T-helper 2 cell treated with Interferon-gamma antibody and Interleukin-4, amounts not matched to agents 5 μg/mL and 100 μg/mL, for 36 hours (primary cell): ENCODE measurements at places on chromosomes 16 and 17.

- DNase-seq: no peak
Measured at GRCh38 chr17:53390575-53390974, 432.2 kb upstream of the KIF2B start.

DNA sequence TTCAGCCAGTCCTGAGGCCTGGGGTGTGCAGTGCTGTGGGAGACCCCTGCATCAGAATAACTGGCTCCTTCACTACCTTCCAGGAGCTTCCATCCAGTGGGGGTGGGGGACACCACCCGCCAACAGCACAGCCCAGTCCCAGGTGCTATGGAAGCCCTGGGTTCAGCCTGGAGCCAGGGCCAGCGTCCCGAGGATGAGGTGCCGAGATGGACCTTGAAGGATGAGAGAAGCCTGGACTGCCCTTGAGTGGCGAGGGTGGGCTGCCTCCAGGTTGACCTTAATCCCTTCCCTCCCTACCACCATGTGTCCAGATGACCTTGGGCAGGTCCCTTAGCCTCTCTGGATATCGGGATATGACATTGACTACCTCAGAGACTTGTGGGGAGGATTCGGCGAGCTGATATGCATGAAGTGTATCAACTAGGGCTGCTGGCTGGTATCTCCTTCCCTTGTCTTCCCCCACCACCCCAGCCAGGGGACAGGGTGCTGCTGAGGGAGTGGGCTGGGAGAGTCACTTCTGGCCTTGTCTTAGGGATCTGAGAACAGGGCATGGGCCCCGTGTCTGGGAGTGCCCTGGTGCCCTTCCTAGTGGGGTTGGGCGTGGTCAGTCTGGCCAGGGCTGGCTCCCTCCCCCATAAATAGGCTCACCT lies 14.2 kb upstream of the LASP1NB start:
- no peak for DNase-seq

GRCh38 chr16:86929057-86929871 lies 350.9 kb downstream of the FOXL1 start:
- DNase-seq: no peak

GRCh38 chr16:14454391-14454790 lies 175.7 kb downstream of the PARN start:
- DNase-seq: no peak

DNA sequence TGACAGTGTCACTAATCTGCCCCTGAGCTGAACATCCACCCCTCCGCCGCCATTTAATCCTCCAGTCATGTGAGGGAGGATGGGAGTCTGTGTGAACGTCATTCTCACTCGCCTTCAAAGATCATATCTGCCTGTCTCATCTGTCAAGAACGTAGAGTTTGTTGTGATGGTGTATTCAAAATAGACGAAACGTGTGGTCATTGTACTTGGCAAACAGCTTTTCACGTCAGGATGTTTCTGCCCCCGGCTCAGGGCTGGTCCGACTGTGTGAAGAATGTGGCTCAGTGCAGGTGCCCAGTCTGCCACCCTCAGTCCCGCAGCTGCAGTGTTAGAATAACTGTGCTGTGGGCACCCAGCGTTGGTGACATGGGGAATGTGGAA lies 148.0 kb downstream of the KCNJ12 start:
- no peak for DNase-seq

DNA sequence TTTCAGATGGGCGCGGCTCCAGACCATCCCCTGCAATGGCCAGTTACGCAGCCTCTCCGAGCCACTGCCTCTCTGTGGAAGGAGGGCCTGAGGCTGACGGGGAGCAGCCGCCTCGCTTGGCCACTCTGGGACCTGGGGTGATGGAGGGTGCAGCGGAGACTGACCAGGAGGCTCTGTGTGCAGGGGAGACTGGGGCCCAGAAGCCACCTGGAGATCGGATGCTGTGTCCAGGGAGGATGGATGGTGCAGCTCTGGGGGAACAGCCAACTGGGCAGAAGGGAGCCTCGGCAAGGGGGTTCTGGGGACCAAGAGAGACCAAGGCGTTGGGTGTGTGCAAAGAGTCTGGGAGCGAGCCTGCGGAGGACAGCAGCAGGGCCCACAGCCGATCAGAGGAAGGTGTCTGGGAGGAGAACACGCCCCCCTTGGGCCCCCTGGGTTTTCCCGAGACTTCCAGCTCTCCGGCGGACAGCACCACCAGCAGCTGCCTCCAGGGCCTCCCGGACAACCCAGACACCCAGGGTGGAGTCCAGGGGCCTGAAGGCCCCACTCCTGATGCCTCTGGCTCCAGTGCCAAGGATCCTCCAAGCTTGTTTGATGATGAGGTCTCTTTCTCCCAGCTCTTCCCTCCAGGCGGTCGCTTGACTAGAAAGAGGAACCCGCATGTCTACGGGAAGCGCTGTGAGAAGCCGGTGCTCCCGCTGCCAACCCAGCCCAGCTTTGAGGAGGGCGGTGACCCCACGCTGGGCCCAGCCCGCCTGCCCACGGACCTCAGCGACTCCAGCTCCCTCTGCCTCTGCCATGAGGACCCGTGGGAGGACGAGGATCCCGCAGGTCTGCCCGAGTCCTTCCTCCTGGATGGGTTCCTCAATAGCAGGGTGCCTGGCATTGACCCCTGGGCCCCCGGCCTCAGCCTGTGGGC lies 17.4 kb upstream of the ZFPM1 start:
- no peak for DNase-seq

GRCh38 chr16:66115373-66115772 lies 251.1 kb upstream of the CDH5 start:
- no peak for DNase-seq

DNA sequence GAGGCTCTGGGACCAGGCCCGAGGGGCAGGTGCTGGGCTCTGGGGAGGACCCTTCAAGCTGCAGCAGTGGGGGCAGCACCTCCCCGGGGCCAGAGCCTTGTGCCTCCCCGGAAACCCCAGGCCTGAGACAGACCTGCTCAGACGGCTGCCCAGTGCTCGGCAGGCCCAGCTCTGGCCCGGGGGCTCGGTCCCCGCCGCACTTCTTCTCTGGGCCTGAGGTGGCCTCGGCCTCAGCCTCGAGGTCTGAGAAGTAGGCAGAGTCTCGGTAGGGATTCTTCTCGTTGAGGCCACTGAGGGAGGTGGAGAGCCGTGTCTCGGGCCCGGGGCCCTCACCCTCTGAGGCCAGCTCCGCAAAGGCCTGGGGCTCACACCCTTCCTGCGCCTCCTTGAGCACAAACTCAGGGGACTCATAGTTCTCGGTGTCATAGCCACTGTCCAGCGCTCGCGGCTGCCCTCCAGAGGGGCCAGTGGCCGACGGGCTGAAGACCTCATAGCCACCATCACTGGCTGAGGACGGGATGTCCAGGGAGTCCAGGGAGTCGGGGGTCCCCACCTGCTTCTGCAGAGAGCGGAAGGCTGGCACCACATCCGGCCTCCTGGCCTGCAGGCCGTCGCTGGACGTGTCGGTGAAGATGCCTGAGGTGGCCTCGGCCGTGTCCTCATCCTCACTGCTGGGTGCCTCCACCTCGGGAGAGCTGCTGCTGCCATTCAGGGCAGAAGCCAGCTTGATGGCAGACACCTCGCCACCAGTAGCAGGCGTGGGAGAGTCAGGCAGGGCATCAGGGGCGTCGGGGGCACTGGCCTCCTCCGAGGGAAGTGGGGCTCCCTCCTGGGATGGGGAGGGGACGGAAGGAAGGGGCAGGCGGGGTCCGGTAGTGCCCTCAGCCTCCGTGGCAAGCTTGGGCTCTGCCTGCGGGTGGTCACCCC lies 44.3 kb upstream of the PVALEF start:
- DNase-seq: no peak
